PC-9 (cell line): ENCODE measurements at places on chromosomes 7 and 10.

DNA sequence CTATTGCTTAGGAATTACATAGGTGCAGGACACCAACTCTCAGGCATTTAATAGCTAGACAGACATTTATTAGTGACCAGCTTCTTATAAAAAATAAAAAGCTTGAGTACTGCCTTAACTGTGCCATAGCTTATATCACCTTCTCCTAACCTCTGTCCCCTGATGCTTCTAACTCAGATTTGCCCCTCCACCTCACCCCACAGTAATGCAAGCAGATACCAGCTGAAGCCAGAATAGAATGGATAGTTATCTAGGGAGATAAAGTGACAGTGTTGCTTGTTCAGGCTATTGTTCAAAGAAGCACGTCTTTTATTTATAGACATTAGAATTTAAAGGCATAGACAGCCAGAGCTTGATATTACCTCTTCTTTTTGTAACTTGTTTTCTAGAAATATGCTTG is 99.6 kb upstream of the GLCCI1 start:
- H3K27me3 ChIP-seq: no peaks in the 10 kb centered on the region
- H3K4me3 ChIP-seq: no peak overlapping the region
- H3K27ac ChIP-seq: no peak overlapping the region
- no peaks in the 10 kb centered on the region for H3K36me3 ChIP-seq

DNA sequence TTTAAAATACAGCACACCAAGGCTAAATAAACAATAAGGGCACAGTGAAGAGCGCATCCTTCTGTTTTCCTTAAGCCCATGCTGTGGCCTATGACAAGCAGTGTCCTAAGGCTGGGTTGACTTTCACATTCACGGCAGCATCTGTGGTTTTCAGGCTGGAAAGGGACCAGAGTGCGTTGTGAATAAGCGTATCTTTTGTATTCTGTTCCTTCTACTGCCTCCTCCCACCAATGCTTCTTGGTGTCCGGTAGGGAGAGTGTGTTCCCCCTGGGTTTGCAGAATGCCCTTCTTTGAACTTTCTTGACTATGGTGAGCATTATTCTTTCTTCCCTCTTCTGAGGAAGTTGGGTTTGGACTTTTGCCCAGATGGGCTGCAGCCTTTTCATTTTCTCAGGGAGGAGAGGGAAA is 73.6 kb downstream of the ABCA13 start:
- H3K4me1 ChIP-seq: no peaks in the 10 kb centered on the region
- no peaks in the 10 kb centered on the region for H3K36me3 ChIP-seq
- DNase-seq: no peak
- H3K27ac ChIP-seq: no peak overlapping the region
- H3K4me3 ChIP-seq: no peak overlapping the region

GRCh38 chr7:82019551-82020475 is 250.0 kb upstream of the HGF start:
- no peak overlapping the region for H3K27ac ChIP-seq
- DNase-seq: no peak
- no peak overlapping the region for H3K4me3 ChIP-seq

GRCh38 chr7:120588862-120589261 is 269.1 kb downstream of the TSPAN12 start:
- DNase-seq: no peak
- H3K4me1 ChIP-seq: peaks cover 6% of the 10 kb centered on the region
- no peaks in the 10 kb centered on the region for H3K36me3 ChIP-seq
- no peaks in the 10 kb centered on the region for H3K27me3 ChIP-seq
- H3K27ac ChIP-seq: no peak overlapping the region
